ENCODE measurements at places on chromosomes 7 and 10.

DNA sequence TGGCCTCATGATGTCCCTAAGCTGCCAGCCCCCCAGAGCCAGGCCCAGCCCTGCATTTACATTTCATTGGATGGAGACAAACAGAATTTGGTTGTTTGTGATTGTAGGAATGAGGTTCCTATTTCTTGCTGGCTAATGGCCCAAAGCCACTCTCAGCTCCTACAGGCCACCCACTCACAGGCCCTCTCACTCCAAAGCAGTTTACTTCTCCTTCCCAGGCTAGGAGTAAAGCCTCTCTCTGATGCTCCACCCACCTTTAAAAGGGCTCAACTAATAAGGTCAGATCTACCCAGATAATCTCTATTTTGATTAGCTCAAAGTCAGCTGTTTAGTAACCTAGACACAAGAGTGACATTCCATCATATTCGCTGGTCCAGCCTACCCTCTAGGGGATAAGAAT lies 11.2 kb upstream of the CUZD1 start:
- no peak for DNase-seq

DNA sequence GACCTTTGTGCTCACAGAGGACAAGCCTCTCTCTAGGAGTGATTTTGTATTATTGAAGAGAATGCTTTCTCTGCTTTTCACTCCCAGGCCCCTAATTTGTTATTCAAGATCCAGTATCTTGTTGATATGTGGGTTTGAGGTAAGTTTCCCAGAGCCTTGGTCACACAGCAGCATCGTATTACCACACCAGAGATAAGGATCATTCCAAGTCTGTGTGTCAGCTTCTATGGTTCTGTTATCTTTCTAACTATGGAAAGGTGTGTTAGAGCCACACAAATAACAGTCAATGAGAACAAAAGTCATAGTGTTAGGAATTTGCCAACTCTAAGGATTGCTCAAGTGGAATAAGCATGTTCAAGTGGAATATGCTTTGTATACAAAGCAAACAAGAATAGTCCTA lies 1208.3 kb downstream of the GATA3 start:
- no peak for DNase-seq

- DNase-seq = no peak
Observed at GRCh38 chr7:130941322-130942210, 207.6 kb upstream of the KLF14 start.

DNA sequence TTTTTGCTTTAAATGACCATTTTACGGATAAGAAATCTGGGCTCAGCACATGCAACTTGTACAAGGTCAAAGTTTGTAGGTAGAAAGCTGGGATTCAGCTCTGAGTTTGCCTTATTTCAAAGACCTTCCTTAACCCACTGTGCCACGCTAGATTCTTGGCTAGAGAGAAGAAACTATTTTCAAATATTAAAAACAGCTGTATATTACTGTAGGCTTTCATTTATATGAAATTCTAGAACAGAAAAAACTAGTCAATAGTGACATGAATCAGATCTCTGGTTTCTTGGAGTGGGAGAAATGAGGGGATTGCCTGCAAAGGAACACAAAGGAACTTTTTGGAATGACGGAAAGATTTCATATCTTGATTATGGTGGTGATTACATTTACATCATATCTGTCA lies 53.0 kb upstream of the C1GALT1 start:
- no peak for DNase-seq

GRCh38 chr10:123057968-123058367 lies 49.2 kb downstream of the ACADSB start:
- no peak for DNase-seq

- DNase-seq = no peak
Observed at GRCh38 chr10:44035474-44036197, 349.3 kb downstream of the CXCL12 start.

DNA sequence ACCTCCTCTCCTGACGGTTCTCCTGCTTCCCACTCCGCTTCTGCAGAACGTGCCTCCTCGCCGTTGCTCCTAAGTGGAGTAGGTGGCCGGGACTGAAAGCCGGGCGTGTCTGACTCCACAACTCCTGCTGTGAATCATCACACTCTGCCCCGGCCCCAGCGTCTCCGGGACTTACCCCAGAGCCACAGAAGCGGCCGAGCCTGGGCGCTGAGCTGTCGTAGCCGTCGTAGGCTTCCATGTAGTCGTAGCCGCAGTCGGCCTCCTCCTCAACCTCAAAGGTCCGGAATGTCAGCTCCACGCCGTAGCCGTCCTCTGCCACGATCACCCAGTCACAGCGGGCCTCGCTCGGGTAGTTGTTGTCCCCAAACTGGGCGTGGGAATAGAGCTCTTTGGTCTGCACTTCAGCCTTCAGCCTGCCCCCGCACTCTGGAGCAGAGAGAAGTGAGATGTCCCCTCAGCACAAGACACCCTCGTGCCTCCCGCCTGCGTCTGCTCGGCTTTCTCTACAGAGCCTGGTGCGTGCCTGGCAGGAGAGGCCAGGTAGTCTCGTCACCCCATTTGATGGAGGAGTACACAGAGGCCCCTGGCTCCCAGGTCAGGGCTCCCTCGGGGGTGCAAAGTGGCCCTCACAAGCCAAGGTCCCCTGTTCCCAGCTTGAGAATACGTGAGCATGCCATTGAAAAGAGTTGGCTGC lies 11.2 kb upstream of the OPALIN start:
- DNase-seq = no peak

DNA sequence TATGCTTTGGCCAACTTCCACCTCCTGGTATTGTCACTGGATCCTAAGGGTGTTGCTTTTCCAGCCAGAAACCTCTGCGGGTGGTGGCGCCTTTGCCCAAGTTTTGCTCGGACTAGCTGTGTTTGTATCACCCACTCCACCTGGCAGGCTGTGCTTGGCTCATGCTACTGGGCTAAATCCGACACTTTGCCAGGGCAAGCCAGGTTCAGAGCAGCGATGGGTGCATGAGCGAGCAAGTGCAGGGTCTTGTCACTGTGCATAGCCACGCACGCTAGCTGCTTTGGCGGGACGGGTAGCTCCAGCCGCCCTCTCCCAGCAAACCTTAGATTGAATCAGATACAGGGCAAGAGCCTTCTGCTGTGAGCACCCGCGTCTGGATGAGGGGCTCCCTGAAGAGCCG lies 737.5 kb downstream of the PCDH15 start:
- DNase-seq = no peak

- DNase-seq = no peak
Observed at GRCh38 chr10:47261121-47261520, 38.9 kb upstream of the GDF10 start.

- no peak for DNase-seq
Observed at GRCh38 chr7:148084138-148084537, 506.4 kb upstream of the C7orf33 start.

- DNase-seq = no peak
Observed at GRCh38 chr10:120278069-120278468, 179.0 kb upstream of the PLPP4 start.

GRCh38 chr10:49609006-49609282 lies 1.2 kb upstream of the SLC18A3 start:
- DNase-seq = no peak

GRCh38 chr10:95350830-95351228 lies 60.0 kb upstream of the PDLIM1 start:
- no peak for DNase-seq

- no peak for DNase-seq
Observed at GRCh38 chr7:89265631-89266030, 470.1 kb upstream of the TEX47 start.

DNA sequence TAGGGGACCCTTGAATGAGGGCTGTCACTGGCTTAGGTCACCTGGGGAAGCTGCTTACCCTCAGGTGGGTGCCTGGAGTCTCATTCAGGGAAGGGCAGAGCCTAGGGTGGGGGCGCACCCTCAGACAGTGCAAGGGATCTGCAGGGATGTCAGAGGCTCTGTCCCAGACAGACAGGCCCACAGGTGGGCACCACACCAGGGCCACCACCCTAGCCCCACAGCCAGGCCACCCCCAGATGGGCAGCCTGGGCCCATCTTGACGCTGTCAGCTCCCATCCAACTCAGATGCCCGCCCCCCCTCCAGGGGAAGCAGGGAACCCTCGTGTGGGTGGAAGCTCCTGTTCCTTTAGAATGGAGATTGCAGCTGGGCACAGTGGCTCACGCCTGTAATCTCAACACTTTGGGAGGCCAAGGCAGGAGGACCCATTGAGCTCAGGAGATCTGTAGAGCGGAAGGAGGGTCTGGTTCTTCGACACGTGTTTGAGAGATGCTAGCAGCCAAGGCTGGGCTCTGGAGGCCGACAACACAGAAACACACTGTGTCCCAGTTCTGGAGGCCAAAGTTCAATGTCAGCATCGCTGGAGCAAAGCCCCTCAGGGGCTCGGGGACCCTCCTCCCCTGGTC lies 58.5 kb upstream of the DNAJB6 start:
- no peak for DNase-seq

DNA sequence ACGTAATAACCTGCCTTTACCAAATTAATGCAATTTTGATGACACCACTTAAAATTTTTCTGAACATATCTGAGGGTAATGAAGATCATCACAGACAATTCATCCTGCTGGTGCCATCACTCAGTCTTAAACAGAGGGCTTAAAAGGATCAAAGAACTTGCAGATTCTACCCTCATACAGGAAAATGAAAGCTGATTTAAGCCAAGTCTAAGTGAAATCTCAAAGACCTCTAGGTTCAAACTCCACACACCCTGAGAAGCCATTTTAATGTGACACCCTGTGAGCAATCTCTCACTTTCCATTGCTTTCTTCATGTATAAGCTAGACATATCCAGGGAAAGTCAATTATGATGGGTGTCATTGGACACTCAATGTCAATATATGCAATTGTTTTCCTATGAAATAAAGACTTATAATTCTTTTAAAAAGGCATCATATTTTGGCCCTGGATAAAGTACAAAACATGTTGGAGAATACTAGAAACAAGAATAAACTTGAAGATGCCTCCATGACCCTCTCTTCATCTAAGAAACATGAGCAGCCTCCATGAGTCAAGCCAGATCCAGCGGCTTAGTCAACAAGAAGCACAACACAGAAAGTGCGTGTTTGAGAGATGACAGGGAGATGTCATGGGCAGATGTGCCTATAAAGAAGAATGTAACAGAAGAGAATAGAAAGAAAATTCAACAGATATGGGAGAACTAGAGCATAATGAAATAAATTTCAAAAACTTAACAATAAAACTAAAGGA lies 291.9 kb downstream of the PARD3 start:
- DNase-seq = no peak

DNA sequence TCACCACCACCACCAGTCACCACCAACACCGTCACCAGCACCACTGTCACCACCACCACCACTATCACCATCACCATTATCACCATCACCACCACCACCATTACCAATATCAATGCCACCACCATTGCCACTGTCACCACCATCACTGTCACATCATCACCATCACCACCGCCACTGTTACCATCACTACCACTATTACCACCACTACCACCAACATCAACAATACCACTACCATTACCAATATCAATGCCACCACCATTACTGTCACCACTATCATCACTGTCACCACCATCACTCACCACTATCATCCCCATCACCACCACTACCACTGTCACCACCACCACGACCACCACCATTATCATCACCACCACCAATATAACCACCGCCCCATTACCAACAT lies 14.0 kb upstream of the DENND2A start:
- no peak for DNase-seq

DNA sequence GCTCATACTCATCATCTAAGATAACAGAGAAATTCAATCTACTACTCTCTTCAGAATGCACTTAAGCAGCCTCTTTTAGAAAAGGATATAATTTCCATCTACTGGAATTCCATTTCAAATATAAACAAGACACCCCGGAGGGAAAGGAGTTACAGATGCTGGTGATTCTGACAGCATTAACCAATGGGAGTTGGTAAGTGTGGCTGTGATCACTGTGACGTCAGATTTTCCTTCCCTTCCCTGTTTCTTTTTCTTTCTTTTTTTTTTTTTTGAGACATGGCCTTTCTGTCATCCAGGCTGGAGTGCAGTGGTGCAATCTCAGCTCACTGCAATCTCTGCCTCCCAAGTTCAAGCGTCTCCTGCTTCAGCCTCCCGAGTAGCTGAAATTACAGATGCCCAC lies 106.6 kb downstream of the ACTR3B start:
- no peak for DNase-seq

GRCh38 chr10:48187713-48188485 lies 86.6 kb downstream of the FRMPD2 start:
- DNase-seq = no peak

GRCh38 chr10:79468841-79469585 lies 23.6 kb upstream of the ZCCHC24 start:
- no peak for DNase-seq

GRCh38 chr10:67087135-67087425 lies 161.2 kb downstream of the LRRTM3 start:
- DNase-seq = no peak

DNA sequence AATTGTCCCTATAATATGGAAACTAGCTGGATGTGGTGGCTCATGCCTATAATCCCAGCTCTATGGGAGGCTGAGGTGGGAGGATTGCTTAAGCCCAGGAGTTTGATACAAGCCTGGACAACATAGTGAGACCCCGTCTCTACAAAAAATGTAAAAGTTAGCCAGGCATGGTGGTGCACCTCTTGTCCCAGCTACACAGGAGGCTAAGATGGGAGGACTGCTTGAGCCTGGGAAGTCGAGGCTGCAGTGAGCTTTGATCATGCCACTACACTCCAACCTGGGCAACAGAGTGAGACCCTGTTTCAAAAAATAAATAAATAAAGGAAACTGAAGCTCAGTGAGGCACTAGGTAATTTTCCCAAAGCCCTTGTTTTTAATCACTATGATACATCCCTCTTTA lies 15.7 kb upstream of the ERLIN1 start:
- DNase-seq = no peak

DNA sequence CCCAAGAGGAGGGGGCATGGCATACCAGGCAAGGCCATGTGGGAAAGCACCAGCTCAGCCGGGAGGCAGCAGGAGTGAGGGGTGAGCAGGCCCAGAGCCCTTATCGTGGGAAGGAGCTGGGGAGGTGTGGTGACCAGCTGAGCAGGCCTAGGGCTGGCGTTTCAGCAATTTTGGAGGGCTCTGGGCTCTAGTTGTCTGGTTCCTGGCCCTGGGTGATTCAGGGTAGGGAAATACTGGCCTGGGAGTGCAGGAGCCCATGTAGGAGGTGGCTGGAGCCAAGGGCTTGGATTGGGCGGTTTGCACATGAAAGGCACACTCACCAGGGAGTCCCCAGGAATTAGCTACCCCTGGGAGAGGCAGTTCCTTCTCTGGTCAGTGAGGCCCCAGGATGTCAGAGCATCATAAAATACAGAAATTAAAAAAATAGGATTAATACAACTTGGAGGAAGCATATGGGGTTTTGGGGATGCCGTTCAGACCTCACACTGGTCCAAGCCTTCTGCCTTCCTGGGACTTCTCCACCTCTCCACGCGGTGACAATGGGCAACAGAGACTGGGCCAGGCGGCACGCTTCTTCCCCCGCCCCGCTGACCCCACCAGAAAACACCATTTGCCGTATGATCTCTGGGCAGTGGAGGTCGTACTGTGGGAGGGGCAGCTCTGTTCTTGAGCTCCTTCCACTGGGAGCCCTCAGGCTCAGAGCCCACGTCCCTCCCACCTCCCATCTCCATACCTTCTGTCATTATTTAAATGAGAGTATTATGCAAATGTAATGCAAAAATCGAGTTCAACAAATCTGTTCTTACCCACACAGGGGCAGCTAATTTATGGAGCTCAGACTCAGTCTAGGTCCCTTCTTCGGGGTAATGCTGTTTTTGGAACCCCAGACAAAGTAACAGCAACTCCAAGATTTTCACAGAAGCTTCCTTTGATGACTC lies 133.0 kb upstream of the FAM20C start:
- no peak for DNase-seq

Measured in stimulated activated CD8-positive, alpha-beta memory T cell treated with anti-CD3 and anti-CD28 coated beads, Interleukin-4, amount 100 ng/mL, for 1 hour (primary cell).